ENCODE measurements at places on chromosomes 4 and X.
A peak's percentile ranks its signal among the peaks of the same experiment; 100 is the strongest.

GRCh38 chr4:17013382-17014006, 115.0 kb upstream of the LDB2 start:
- no peak for DNase-seq

- DNase-seq: no peak
Measured at GRCh38 chr4:55122235-55122634, 3.2 kb downstream of the KDR start.

DNA sequence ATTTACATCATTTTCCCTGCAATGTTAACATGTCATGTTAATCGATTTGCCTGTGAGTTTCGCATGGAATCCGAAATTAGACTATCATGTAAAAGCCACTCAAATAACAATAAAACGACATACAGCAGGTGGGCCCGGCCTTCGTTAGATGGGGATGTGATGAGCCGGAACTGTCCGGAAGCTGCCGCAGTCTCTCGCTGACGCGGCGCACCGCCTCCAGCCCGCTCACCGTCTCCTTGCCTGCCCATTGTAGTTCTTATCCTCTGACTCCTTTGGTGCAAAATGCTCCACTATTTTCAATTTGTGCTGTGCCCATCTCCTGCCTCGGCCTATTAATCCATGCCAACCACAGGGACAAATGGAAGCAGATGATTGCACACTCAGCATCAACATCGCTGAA, 877.5 kb upstream of the TENM3 start:
- no peak for DNase-seq

GRCh38 chrX:78213331-78213730, 73.9 kb upstream of the TAF9B start:
- DNase-seq: no peak

DNA sequence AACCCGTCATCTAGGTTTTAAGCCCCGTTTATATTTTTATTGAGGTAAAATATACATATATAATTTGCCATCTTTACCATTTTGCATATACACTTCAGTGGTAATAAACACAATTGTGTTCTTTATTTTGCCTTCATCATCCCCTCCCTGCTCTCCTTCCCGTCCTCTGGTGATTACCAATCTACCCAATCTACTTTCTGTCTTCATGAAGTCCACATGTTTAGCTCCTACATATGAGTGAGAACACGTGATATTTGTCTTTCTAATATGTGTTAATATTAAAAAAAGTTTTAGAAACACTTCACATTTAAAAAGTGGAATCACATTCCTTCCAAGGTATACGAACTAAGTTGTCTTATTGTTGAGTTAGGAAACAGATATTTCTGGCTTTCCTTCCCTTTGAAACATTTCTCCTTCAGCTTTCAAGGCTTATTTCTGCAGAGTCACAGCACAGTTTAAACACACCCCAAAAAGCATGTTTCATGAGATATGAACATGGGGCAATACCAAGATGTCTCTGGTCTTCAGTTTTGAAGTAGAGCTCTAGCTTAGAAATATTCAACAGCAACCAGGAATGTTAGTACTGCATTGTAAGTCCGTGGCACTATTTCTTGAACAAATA, 35.9 kb downstream of the GYPA start:
- no peak for DNase-seq

DNA sequence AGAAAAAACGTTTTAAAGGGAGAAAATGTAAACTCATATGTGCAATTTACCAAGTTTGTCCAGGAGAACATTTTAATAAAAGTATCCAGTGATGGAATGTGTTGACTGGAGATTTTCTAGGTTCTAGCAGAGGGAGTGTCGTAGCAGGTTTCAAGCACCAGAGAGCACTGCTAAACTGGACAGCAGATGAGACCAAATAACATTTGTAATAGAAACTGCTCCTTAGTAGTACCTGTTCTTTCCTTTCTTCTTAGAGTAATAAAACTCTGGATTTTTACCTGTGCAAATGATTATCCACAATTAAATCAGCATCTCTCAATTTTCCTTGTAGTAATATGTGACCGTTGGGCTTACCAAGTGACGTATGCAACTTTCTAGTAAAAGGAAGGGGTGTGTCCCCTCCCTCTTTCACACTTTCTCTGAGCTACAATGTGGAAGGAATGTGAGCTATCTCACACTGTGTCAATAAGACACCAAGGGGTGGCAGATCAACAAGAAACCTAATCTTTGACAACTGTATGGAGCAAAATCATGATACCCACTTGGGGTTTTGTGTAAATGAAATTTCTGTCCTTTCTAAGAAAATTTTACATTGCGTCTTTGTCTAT, 9.5 kb downstream of the HPGDS start:
- DNase-seq: no peak

GRCh38 chr4:84498203-84498934, 723 bp downstream of the NKX6-1 start:
- no peak for DNase-seq

DNA sequence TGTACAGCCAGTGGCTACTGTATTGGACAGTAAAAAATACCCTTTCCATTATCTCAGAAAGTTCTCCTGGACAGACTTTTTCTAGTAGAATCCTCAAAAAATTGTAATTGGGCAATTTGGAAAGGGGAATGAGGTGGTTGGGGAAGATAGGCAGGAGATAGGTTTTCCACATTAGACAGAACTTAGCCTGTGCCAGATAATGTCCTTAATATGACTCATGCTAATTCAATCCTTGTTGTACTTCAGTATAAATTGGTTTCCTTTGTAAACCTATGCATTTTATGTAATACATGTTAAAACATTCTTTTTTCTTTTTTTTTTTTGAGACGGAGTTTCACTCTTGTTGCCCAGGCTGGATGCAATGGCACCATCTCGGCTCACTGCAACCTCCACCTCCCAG, 8.9 kb downstream of the EIF4E start:
- no peak for DNase-seq

GRCh38 chrX:37685381-37686359, at the start of gene XK:
Gene XK, plus strand, starts transcription at chrX:37685791. Its CDS starts 171 bp downstream, at chrX:37685962.
- peak; percentile 14 for DNase-seq

GRCh38 chr4:179182741-179183140, 1740.5 kb upstream of the AGA start:
- no peak for DNase-seq
